ENCODE measurements at places on chromosomes 3 and 15.

DNA sequence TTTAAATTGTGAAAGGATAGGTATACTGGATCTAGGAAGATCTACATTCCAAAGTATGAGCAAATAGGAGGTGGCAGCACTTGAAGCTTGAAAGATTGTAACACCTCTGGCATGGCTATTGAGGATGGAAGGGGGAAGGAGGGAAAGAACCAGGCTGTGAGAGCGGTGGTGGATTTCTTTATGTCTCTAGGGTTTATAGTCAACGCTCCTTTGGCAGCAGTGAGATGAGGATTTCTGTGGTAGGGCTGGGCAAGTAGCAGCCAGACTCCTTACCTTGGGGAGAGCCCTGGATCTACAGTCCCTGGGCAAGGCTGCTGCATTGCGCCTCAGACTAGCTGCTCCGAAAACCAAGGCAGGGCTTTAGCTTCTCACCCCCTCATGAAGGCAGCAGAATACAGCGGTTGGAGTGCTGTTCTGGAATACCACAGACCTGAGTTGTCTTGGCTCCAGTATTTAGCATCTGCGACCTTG is 53.2 kb downstream of the MEF2A start:
- no peak for DNase-seq

- DNase-seq, result no peak
Observed at GRCh38 chr3:193714523-193715137, 121.6 kb downstream of the OPA1 start.

DNA sequence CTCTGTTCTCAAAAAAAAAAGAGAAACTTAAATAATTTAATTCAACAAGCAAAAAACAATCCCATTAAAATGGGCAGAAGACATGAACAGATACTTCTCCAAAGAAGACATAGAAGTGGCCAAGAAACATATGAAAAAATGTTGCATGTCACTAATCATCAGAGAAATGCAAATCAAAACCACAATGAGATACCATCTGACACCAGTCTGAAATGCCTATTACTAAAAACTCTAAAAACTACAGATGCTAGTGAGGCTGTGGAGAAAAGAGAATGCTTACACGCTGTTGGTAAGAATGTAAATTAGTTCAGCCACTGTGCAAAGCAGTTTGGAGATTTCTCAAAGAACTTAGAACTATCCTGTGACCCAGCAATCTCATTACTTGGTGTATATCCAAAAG is 382.9 kb downstream of the OTOL1 start:
- DNase-seq, result no peak

- no peak for DNase-seq
Observed at GRCh38 chr3:56869157-56869889, 67.6 kb upstream of the ARHGEF3 start.

- DNase-seq, result no peak
Observed at GRCh38 chr15:73335026-73335425, 33.7 kb downstream of the HCN4 start.

DNA sequence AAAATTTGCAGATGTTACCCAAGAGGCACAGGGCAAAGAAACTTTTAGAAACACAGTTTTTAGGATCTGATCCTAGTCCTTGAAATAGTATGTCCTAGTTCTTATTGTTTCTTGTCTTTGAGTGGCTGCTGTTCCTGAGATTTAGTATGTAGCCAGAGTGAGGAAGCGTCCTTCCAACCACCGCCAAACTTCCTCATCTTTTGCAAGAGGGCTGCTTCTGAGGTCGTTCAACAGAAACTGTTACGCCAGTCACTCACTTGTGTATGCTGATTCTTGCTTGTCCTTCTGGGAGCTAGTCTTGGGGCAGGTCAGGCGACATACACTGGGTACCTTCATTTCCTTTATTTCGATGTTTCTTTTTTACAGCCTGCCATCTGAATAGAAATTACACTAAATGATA is 577.3 kb upstream of the ZNF717 start:
- DNase-seq, result no peak

- DNase-seq, result no peak
Observed at GRCh38 chr3:193207290-193208273, 33.4 kb upstream of the PLAAT1 start.

DNA sequence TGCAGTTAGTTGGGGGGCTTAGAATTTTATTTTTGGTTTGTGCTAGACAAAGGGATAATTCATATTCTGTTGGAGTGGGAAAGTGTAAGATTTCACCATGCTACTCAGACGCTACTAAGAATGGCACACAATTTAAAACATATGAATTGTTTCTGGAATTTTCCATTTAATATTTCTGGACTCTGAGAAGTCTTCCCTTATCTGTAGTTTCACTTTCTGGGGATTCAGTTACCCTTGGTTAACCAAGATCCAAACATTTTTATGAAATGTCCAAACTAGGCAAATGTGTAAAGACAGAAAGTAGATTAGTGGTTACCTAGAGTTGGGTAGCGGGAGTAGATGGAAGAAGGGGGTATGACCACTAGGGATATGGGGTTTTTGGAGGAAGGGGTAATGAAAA is 53.1 kb downstream of the TCF12 start:
- no peak for DNase-seq

Data from stimulated activated CD4-positive, alpha-beta T cell treated with anti-CD3 and anti-CD28 coated beads, Interleukin-15, amount 100 ng/mL, for 1 hour (primary cell).